Left lung (tissue), 14 donors: ENCODE measurements at places on chromosomes 11 and 22.

- H3K27me3 ChIP-seq: no peaks in the 10 kb centered on the region
- no peaks in the 10 kb centered on the region for H3K36me3 ChIP-seq
- H3K27ac ChIP-seq: peak overlapping the region; percentile 99
Measured at GRCh38 chr22:50531962-50532674, 2.3 kb upstream of the TYMP start.

DNA sequence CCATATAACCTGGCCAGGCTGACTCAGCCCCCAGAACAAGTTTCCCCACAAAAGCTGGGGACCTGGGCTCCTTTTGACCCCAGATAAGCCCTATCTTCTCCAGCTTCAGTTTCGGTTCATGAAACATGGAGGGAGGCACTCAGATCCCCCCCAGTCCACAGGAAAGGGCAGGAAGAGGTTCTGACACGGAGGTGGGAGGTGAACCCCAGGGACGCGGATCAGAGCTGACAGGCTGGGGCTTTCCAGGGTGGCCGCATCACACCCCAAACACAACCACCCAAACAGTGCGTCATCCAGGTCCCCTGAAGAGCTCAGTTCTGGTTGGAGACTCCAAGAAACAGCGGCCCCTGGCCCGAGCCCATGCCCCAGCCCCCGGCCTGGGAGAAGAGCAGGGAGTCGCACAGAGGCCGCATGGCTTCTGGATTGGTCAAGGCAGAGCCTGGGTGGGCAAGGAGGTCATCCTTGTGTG lies 44.3 kb upstream of the A4GALT start:
- H3K27me3 ChIP-seq: no peaks in the 10 kb centered on the region
- H3K36me3 ChIP-seq: no peaks in the 10 kb centered on the region
- H3K4me1 ChIP-seq: peaks cover 8% of the 10 kb centered on the region
- H3K27ac ChIP-seq: no peak overlapping the region
- no peak overlapping the region for H3K4me3 ChIP-seq

GRCh38 chr22:49915610-49916009 lies 2.6 kb downstream of the ALG12 start:
- no peak overlapping the region for H3K27ac ChIP-seq
- H3K4me3 ChIP-seq: no peak overlapping the region
- peaks cover 13% of the 10 kb centered on the region for H3K4me1 ChIP-seq
- peaks cover 39% of the 10 kb centered on the region for H3K36me3 ChIP-seq

DNA sequence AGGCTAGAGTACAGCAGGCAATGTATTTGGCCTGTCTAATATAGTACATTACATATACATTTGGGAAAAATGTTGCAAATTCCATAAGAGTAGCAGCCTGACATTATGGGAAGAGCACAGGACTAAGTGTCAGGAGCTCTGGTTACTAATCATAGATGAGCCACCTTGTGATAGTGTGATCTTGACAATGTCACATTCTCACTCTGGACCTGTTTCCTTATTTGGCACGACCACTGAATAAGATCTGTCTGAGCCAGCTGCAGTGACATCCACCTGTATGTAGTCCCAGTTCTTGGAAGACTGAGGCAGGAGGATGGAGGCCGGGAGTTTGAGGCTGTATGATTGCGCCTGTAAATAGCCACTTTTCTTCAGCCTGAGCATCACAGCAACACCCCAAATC lies 5.7 kb upstream of the LIN7C start:
- no peak overlapping the region for H3K27ac ChIP-seq
- peaks cover 4% of the 10 kb centered on the region for H3K4me1 ChIP-seq
- no peaks in the 10 kb centered on the region for H3K27me3 ChIP-seq
- H3K4me3 ChIP-seq: no peak overlapping the region
- no peak for DNase-seq

DNA sequence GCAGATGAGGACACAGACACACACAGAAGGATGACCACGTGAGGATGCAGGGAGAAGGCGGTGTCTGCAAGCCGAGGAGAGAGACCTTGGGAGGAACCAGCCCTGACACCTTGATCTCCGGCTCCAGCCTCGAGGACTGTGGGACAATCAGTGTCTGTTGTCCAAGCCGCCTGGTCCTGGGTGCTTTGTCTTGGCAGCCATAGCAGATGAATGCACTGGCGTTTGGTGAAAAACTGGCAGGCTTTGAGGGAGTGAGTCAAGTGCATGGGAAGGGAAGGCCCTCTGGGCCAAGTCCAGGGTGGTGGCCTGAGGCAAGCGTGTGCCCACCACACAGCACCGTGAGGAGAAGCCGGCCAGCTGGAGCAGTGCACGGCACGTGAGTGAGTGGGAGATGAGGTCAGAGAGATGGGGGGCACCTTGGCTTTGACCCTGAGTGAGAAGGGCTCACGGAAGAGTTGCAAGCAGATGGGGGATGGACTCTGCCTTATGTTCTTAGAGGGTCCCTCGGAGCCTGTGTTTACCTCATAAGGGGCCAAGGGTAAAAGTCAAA lies 12.4 kb upstream of the BRSK2 start:
- H3K4me1 ChIP-seq: no peaks in the 10 kb centered on the region
- H3K27ac ChIP-seq: no peak overlapping the region
- no peaks in the 10 kb centered on the region for H3K36me3 ChIP-seq
- peaks cover 50% of the 10 kb centered on the region for H3K27me3 ChIP-seq
- peak; percentile 58 for DNase-seq

DNA sequence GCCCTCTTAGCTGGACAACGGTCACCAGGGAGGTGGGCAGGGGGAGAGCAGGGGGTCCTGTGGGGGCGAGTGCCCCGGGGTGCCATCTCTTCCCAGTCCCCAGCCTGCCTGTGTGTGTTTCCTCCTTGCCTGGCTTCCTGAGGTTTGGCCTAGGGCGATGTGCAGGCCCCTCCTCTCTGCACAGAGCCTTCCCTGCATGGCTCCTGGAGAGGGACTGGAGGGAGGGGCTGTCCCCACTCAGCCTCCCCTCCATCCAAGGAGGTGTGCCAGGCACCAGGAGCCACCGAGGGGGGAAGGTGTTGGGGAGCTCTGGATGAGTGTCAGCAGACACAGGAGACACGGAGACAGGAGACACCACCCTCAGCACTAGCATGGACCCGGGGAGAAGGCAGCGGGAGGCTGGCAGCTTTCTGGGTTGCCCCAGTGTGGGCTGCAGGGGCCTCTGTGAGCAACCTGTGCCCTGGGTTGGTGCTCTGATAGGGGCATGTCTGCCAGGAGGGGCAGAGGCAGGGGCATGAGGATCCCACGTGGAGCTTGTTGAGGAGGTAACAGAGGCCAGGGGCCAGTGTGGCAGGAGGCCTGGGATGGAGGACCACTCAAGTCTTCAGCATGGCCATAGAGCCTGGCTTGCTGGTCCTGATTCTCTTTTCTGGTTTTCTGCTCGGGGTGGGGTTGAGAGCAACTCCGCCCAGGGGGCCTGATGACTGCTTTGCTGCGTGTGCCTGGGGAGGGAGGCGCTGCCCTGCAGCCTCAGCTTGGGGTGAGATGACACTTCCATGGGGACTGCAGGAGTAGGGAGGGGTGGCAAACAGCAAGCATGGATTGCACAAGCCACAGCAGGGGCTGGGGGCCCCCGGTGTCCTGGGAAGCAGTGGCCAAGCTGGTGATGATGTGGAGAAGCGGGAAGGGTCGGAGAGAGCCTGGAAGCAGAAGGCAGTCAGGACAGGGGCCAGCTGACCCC lies 78.8 kb downstream of the ST3GAL4 start:
- no peak for DNase-seq
- no peaks in the 10 kb centered on the region for H3K36me3 ChIP-seq
- H3K27me3 ChIP-seq: no peaks in the 10 kb centered on the region
- peaks cover 3% of the 10 kb centered on the region for H3K4me1 ChIP-seq

GRCh38 chr11:118232659-118233058 lies 7.8 kb upstream of the JAML start:
- no peak overlapping the region for H3K27ac ChIP-seq
- H3K27me3 ChIP-seq: no peaks in the 10 kb centered on the region
- no peaks in the 10 kb centered on the region for H3K36me3 ChIP-seq
- H3K4me3 ChIP-seq: no peak overlapping the region

GRCh38 chr22:26847816-26848215 lies 190.4 kb downstream of the MIAT start:
- no peak for DNase-seq
- no peaks in the 10 kb centered on the region for H3K36me3 ChIP-seq
- no peak overlapping the region for H3K4me3 ChIP-seq
- H3K27me3 ChIP-seq: no peaks in the 10 kb centered on the region

DNA sequence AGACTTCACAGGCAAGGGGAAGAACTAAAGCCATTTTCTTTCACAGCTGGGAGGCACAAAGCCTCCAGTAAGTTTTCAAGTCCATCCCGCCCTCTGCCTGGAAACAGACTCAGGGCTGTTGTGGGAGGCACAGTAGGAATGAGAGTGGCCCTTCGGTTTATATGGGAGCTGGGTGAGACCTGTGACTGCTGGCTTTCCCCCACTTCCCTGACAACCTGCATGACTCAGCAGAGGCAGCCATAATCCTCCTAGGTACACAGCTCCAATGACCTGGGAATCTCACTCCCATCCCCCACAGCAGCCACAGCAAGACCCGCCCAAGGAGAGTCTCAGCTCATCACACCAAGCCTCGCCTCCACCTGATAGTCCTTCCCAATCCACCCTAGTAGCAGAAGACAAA lies 12.1 kb upstream of the TMEM45B start:
- no peaks in the 10 kb centered on the region for H3K27me3 ChIP-seq
- no peaks in the 10 kb centered on the region for H3K36me3 ChIP-seq
- no peak overlapping the region for H3K4me3 ChIP-seq
- no peak for DNase-seq
- H3K27ac ChIP-seq: no peak overlapping the region

- H3K27ac ChIP-seq: no peak overlapping the region
- no peak overlapping the region for H3K4me3 ChIP-seq
- H3K4me1 ChIP-seq: peaks cover 45% of the 10 kb centered on the region
- no peak for DNase-seq
- no peaks in the 10 kb centered on the region for H3K27me3 ChIP-seq
Measured at GRCh38 chr11:77413850-77414460, 59.9 kb downstream of the PAK1 start.

DNA sequence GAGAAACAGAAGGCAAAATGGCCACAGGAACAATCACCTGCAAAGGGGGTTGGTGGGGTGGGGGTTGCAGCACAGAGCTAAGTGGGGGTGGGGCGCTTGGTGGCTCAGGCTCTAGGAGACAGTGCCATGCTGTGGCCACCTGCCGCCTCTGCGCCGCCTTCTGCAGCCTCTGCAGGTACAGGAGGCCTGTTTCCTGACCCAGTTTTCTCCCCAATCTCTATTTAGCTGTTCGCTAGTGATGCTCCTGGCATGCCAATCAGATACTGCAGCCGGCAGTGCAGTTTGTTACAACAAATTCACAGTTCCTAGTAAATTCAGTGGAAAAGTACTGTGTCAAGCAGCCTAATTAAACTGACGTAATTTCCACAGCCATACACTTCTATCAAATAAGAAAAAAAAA lies 106.4 kb downstream of the SERGEF start:
- H3K4me1 ChIP-seq: no peaks in the 10 kb centered on the region
- no peak overlapping the region for H3K27ac ChIP-seq
- no peaks in the 10 kb centered on the region for H3K36me3 ChIP-seq
- no peak for DNase-seq
- no peak overlapping the region for H3K4me3 ChIP-seq

DNA sequence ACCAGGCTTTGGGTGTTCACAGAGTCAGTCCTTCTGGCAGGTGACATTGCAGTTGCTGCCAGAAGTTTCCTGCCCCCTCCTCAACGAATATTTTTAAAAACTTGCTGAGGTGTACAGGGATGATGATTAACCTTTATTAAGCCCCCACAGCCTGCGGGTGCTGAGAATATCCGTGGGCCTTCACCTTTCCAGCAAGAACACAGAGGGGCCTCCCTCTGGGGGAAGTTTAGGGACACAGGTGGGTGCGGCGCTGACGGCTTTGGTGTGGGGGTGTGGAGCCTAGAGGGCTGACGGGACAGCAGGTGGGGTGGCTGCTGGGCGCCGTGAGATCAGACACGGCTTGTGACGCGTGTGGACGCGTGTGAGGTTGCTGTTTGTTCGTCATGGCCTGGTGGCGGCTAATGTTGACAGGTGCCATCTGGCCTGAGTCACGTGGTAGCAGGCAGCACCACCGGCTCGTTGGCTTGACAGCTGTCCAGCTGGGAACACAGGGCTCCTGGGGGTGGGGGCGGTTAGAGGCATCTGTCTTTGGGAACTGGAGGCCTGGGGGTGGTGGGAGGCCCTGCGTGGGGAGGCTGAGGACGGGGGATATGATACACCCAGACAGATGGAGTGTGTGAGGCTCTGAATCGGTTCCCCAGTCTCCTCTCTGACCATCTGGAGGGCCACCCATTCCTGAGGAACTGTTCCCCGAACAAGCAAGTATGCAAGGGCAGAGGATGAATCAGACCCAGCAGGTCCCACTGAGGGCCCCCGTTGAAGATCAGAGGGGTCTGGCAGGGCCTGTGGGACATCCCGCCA lies 12.5 kb upstream of the LRRC10B start:
- H3K4me1 ChIP-seq: no peaks in the 10 kb centered on the region
- no peak overlapping the region for H3K4me3 ChIP-seq
- no peaks in the 10 kb centered on the region for H3K27me3 ChIP-seq
- no peaks in the 10 kb centered on the region for H3K36me3 ChIP-seq
- no peak overlapping the region for H3K27ac ChIP-seq

DNA sequence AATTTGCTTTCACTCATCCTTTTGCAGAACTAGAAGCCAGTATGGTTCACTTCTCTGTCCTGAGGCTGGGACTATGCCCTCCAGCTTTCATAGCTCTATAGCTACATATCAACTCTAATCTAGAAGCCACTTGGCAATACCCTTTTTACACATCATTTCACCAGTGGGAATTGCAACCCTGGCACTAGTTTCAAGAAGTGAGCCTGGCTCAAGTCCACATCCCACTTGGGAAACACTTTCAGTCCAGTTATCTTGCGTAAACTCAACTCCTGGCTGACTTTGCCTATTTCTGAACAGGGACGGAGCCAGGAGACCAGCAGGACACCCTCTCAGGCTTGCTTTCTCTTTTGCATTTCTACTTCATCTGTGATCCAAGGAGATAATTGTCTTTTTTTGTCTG lies 19.9 kb upstream of the FAT3 start:
- H3K4me1 ChIP-seq: no peaks in the 10 kb centered on the region
- H3K36me3 ChIP-seq: no peaks in the 10 kb centered on the region
- H3K27me3 ChIP-seq: no peaks in the 10 kb centered on the region

DNA sequence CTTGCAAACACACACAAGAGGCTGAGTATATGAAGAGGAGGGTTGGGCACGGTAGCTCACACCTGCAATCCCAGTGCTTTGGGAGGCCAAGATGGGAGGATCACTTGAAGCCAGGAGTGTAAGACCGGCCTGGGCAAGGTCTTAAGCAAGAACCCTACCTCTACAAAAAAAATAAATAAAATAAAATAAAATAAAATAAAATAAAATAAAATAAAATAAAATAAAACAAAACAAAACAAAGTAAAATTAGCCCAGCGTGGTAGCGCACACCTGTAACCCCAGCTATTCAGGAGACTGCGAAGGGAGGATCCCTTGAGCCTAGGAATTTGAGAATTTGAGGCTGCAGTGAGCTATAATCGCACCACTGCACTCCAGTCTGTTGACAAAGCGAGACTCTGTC lies 337.9 kb downstream of the SHANK2 start:
- H3K27ac ChIP-seq: no peak overlapping the region
- no peak for DNase-seq
- H3K27me3 ChIP-seq: no peaks in the 10 kb centered on the region
- no peaks in the 10 kb centered on the region for H3K4me1 ChIP-seq

DNA sequence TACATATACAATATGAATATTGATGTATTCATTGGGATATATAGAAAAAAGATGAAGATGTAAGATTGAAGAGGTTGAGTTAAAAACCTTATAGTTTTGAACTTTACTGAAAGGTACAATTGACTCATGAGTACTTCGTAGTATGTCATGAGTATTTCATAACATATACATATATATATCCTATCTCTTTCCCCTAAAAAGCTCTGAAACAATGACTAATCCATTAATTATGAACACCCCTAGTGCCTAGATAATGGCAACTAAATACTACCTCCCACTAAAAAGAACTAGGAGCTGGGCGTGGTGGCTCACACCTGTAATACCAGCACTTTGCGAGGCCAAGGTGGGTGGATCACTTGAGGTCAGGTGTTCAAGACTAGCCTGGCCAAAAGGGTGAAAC lies 31.5 kb downstream of the SLC35F2 start:
- no peak overlapping the region for H3K4me3 ChIP-seq
- no peak for DNase-seq
- no peaks in the 10 kb centered on the region for H3K36me3 ChIP-seq
- H3K27me3 ChIP-seq: no peaks in the 10 kb centered on the region
